ENCODE measurements at places on chromosomes 2 and 18. TPM values are rescaled to one million over a fixed set of nuclear protein-coding genes. Genes with fewer than 3 reads are reported as not detected.

TRIM43 gene
- total RNA-seq: not detected

RFTN2 gene
- 7.4 TPM for total RNA-seq

CPO gene
- 1.9 TPM for total RNA-seq

ALPG gene
- not detected for total RNA-seq

UPP2 gene
- total RNA-seq: not detected

RAD51AP2 gene
- not detected for total RNA-seq

PSD4 gene
- 4.4 TPM for total RNA-seq

XRCC5 gene
- 187 TPM for total RNA-seq

ZNF396 gene
- total RNA-seq: 2.9 TPM

CKAP2L gene
- 1.8 TPM for total RNA-seq
